ENCODE measurements at places on chromosomes 3 and 15.

DNA sequence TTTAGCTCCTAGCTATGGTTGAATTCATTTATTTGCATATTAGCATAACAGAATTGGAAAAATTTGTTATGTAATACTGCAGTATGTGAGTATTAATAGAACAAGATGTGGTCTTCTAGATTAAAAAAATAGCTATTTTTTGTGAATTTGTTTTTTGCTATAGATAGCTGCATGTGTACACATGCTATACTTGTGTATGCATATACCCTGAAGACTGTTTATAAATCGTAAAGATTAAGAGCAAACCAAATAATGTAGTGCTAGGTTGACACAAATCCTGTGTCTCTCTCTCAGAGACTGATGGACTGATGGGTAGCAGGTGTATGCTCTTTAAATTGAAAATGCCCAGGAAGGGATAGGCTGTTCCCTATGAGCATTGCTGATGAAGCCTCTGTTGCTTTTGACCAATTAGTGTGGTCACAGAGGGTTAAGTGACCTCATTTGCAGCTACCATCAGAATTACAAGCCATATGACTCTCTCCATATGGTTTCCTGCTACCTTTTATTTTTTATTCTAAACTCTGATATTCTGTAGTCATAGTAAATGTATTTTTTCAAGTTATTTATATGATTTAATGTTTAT lies 9.0 kb downstream of the PLCL2 start:
- H3K4me3 ChIP-seq, result no peak overlapping the region
- H3K36me3 ChIP-seq, result peaks cover 12% of the 10 kb centered on the region
- peaks cover 72% of the 10 kb centered on the region for H3K4me1 ChIP-seq
- H3K27me3 ChIP-seq, result no peaks in the 10 kb centered on the region
- DNase-seq, result no peak
- no peak overlapping the region for H3K27ac ChIP-seq

- no peaks in the 10 kb centered on the region for H3K36me3 ChIP-seq
- H3K4me1 ChIP-seq, result peaks cover 4% of the 10 kb centered on the region
- no peak for DNase-seq
- H3K27ac ChIP-seq, result no peak overlapping the region
- peaks cover 9% of the 10 kb centered on the region for H3K27me3 ChIP-seq
Measured at GRCh38 chr15:29115093-29115991, 154.3 kb downstream of the NSMCE3 start.

- DNase-seq, result no peak
- peaks cover 3% of the 10 kb centered on the region for H3K27me3 ChIP-seq
- H3K27ac ChIP-seq, result no peak overlapping the region
Measured at GRCh38 chr3:133937756-133938601, 42.3 kb upstream of the RAB6B start.

GRCh38 chr3:170907637-170908234 lies 701 bp downstream of the EIF5A2 start:
- DNase-seq, result no peak
- H3K27me3 ChIP-seq, result peaks cover 19% of the 10 kb centered on the region
- peaks cover 8% of the 10 kb centered on the region for H3K36me3 ChIP-seq
- peaks cover 21% of the 10 kb centered on the region for H3K4me1 ChIP-seq
- H3K4me3 ChIP-seq, result peak overlapping the region; percentile 95

GRCh38 chr15:56929399-56929798 lies 11.0 kb downstream of the TCF12 start:
- no peaks in the 10 kb centered on the region for H3K27me3 ChIP-seq
- H3K4me1 ChIP-seq, result peaks cover 41% of the 10 kb centered on the region
- H3K36me3 ChIP-seq, result peaks cover 40% of the 10 kb centered on the region
- H3K27ac ChIP-seq, result no peak overlapping the region
- DNase-seq, result no peak

- no peaks in the 10 kb centered on the region for H3K36me3 ChIP-seq
- no peak for DNase-seq
- H3K4me3 ChIP-seq, result no peak overlapping the region
- H3K27ac ChIP-seq, result no peak overlapping the region
Measured at GRCh38 chr3:6142707-6143106, 718.2 kb upstream of the GRM7 start.

DNA sequence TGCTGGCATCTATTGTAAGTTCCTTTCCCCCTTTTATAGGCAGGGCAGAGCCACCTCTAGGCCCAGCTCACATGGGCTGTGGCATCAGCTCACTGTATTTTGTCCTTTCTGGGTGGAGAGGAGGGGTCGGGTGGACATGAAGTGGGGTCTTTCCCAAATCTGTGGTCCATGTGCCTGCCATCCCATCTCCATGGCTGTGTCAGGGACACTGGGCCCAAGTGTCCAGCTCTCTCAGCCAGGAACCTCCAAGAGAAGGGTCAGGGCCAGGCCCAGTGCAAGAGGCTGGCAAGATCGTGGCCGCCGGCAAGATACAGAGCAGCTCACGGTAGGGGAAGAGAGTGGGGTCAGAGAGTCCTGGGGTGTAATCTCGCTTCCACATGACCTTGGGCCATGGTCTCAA lies 85.3 kb downstream of the PCSK6 start:
- H3K4me1 ChIP-seq, result no peaks in the 10 kb centered on the region
- no peak for DNase-seq

DNA sequence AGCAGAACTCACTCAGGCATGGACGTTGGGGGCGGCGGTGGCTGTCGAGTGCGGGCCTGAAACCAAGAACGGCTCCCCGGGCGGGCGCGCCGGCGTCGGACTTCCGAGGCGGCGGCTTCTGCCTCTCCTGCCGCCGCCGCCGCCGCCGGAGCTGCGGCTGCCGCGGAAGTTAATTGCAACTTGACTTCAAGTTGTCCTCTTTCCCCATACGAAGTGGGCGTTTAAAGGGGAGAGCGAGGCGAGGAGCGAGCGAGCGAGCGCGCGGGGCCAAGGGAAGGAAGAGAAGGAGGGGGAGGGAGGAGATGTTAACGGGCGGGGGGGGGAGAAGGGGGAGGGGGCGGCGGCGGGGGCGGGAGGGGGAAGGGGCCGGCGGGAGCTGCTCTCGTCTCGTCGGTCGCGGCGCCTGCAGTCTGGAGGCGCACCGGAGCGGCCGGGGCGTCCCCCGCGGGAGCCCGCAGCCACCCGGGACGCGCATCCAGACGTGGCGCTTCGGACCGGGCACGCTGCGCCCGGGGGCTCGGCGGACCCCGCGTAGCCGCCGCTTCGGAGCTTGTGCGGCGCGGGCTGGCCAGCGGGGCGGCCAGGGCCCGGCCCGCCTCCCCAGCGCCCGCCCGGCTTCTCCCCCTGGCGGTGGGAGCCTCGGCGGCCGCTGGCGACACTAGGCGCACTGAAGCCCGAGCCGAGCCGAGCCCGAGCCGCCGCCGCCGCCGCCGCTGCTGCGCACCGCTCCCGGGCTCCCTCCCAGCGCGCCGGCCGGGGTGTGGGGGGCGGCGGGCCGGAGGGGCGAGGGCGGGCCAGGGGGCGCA lies 19.7 kb upstream of the SATB1 start:
- peak; percentile 79 for DNase-seq
- peak overlapping the region; percentile 97 for H3K27ac ChIP-seq
- no peaks in the 10 kb centered on the region for H3K27me3 ChIP-seq
- H3K4me3 ChIP-seq, result peak overlapping the region; percentile 97
- peaks cover 65% of the 10 kb centered on the region for H3K36me3 ChIP-seq

DNA sequence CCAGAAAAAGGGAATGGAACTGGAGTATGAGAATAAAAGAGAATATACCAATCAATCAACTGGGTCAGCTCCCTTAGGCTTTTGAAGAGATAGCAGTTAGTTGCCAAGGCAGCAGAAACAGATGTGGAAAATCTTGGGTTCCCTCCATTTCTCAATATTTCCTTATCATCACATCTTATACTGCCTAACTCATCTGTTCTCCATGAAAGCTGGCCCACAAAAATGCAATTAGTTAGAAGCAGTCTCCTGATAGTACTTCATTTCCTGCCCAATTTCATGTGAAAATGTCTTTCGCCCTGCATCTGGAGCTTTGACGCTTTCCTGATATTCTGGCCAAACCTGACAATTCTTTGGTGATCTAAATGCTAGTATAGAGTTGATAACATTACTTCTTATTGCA lies 30.1 kb upstream of the SPTSSB start:
- DNase-seq, result no peak
- no peak overlapping the region for H3K4me3 ChIP-seq

- H3K36me3 ChIP-seq, result no peaks in the 10 kb centered on the region
- no peak for DNase-seq
- H3K4me1 ChIP-seq, result peaks cover 4% of the 10 kb centered on the region
- H3K27me3 ChIP-seq, result peaks cover 30% of the 10 kb centered on the region
- no peak overlapping the region for H3K27ac ChIP-seq
Measured at GRCh38 chr3:193744048-193744821, 151.2 kb downstream of the OPA1 start.

- H3K36me3 ChIP-seq, result peaks cover 7% of the 10 kb centered on the region
- peaks cover 19% of the 10 kb centered on the region for H3K4me1 ChIP-seq
- no peak overlapping the region for H3K27ac ChIP-seq
- H3K4me3 ChIP-seq, result no peak overlapping the region
- peaks cover 16% of the 10 kb centered on the region for H3K27me3 ChIP-seq
Measured at GRCh38 chr15:89998141-89998661, 2.9 kb upstream of the ZNF710 start.

DNA sequence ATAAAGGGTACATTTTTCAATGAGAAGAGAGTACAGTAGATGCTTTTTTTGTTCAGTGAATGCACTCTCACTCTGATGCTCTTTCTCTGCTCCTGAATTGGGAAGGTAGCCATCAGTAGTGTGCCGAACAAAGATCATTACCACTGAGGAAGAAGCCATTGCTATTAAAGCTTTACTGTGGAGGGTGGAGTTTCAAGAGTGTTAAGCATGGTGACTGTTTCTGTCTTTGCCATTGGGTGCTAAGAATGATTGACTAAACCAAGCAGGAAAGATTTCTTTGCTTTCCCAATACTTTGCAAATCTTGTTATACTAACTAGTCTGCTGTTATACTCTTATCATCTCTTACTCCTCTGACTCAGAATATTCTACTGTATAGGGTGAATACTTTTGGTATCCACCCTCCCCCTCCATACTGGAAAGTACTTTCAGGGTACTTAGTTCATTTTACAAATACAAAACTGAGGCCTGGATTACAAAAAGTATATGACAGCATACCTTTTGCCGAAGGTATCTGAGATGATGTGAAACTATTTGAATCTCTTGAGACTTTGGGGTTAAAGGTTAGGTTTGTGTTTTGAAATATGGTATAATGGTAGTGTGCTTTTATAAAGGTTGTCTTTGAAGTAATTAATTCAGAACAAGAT lies 1.7 kb downstream of the RAB11A start:
- H3K36me3 ChIP-seq, result peaks cover 24% of the 10 kb centered on the region
- H3K27ac ChIP-seq, result peak overlapping the region; percentile 97
- no peak for DNase-seq
- H3K27me3 ChIP-seq, result peaks cover 4% of the 10 kb centered on the region
